Activated T-helper 1 cell treated with anti-CD3 and anti-CD28 coated beads, Interleukin-2, amount 50 U/mL, for 16 hours (primary cell): ENCODE measurements at places on chromosomes 4 and X.
A peak's percentile ranks its signal among the peaks of the same experiment; 100 is the strongest.

GRCh38 chrX:68686097-68686977, 38.9 kb downstream of the STARD8 start:
- no peak for DNase-seq

GRCh38 chr4:38139187-38139586, 179.0 kb downstream of the PTTG2 start:
- DNase-seq, result no peak

DNA sequence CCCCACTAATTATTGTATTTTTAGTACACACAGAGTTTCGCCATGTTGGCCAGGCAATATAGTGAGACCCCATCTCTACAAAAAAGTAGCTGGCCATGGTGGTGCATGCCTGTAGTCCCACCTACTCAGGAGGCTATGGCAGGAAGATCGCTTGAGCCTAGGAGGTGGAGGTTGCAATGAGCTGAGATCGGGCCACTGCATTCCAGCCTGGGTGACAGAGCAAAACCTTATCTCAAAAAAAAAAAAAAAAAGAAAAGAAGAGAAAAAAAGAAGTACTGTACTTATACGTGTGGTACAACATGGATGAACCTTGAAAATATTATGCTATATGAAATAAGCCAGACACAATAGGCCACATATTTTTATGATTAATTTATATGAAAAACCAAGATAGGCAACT, 9.9 kb upstream of the WDR45 start:
- DNase-seq, result no peak

- DNase-seq, result no peak
These were observed 160.2 kb downstream of the SOWAHB start for GRCh38 chr4:76737771-76738085.

GRCh38 chr4:89363786-89364185, 56.2 kb upstream of the GPRIN3 start:
- no peak for DNase-seq

- DNase-seq, result no peak
These were observed 48.6 kb downstream of the MAGEA9 start for GRCh38 chrX:149830192-149830873.

DNA sequence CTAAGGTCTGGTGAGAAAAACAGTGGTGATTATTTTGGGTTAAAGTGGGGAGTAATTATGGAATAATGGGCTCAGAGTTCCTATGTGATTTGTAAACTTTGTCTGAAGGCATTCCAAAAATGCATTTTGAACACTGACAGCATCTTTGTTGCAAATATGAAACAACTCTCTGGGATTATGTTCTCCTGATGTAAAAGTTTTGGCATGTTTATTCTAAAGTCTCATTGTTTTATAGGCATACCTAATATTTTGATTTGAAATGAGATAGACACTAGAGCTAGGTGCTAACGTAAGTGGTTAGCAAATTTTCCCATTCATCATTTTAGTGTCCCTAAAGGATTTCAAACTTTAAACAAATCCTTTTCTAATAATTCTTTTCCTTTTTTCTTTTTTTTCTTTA, 140.9 kb upstream of the ANXA3 start:
- no peak for DNase-seq

GRCh38 chrX:86295293-86295692, 147.0 kb downstream of the DACH2 start:
- DNase-seq, result no peak

GRCh38 chrX:68571610-68572311, 72.9 kb downstream of the YIPF6 start:
- DNase-seq, result no peak

GRCh38 chr4:5724377-5724776, 13.4 kb downstream of the EVC start:
- no peak for DNase-seq

DNA sequence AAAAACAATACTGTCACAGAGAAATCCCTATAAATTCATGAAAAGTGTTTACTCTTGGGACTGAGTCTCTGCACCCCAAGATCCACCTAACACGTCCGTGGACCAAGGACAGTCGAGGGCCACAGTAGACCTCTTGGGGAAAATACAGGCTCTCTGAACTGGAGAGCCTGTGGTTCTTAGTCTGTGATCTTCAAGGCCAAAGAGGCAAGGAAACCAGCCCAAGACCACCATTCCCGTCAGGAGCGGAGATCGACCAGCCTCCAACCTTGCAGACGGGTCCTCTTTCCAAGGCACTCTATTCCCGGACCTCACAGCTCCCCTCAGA, 1.6 kb upstream of the APBB2 start:
- no peak for DNase-seq

DNA sequence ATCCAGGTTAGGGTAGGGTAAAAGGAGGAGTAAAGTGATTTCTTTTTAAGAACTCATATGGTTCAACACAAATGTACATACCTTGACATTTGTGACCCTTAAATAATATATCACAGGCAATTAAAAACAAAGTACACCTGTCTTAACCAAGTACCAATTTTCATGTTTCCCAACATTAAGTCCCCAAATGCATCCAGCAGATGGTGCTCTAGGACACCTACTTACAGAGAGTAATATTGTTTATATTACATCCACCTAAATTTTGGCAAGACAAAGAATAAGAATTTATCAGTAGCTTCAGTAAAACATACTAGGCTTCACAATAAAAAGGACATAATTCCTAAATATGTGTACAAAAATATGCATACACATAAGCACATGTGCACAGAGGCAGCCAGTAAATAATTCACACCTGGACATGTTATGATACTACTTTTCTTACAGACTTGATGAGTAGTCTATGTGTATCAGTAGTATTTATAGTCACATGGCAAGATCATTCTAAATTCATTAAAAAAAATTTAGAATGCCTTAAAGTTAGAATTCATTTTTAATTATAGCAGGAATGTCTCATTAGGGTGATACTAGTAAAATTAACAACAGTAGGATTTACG, 219.7 kb downstream of the DCLK2 start:
- no peak for DNase-seq

DNA sequence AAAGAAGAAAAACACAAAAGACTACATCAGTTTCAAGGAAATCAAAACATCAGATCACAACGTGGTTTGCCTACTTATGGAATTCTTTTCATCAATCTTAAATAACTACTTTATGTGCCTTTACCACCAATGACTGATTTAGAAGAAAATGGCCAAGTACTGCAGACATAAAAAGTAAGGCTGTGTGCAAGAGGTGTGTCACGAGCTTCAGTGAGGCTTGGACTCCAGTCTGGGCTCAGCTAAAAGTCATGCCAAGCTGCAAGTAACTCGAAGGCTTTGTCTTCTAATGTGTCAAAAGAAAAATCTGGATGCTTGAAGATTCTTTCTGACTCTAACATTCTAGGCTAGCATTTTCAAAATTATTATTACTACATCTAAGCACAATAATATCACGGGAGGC, 17.0 kb downstream of the PRSS12 start:
- DNase-seq, result no peak

DNA sequence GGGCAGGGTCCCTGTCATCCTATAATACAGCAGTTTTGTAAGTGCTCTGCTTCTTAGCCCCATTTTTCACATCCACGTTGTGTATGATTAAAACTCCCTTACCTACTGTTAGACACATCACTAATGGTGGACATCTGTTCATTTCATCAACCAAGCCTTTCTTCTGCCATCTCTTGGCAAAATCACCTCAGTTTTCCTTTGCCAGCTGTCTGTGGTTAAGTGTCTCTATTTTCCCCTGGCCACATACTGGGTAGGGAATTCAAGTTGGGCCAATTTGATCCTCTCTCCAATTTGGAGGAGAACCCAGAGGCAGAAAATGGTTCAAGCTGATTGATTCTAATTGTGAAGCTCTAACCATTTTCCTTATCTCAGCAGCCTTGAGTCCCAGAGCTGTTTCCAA, 436.1 kb downstream of the PCDH7 start:
- no peak for DNase-seq

DNA sequence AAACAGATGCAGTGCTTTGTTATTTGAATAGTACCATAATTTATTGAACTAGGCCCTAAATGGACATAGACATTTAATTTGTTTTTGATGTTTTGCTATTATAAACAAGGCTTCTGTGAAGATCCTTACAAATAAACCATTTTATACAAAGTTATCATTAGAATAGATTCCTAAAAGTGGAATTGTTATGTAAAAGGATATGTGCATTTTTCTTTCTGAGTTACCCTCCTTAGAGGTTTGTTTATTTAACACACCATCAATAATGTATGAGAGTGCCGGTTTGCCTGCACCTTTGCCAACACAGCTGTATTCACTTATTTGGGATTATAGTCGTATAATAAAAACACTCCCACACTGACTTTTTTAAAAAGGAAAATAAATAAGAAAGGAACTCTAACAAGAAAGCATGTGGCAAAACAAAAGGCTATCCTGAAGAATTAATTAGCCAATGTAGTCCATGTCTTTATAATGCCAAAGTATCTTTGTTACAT, 84.8 kb downstream of the PAK3 start:
- DNase-seq, result no peak

DNA sequence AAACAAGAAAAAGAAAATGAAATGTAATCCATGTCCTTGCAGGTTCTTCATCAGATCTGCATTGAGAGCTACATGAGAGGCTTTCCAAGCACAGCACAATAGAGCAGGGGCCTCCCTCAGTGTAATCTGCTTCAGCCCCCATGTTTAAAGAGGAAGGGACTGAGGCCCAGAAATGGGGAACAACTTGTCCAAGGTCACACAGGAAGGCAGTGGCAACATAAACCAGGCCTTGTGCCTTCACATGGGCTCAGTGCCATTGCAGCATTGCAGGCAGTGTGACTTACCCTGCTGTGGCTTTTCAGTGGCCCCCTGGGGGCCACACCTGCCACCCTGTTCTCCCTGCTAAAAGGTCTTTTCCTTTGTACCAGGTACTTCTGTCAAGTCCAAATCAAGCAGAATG, 20.9 kb upstream of the CD99L2 start:
- DNase-seq, result no peak

DNA sequence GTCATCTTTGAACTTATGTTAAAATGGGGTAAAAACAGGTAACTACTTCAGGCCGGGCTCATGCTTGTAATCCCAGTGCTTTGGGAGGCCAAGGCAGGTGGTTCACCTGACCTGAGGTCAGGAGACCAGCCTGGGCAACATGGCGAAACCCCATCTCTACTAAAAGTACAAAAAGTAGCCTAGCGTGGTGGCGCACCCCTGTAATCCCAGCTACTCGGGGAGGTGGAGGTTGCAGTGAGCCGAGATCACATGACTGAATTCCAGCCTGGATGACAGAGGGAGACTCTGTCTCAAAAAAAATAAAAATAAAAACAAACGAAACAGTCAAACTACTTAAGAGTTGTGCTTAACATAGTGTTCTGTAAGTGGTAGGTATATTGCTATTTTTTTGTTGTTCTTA, 2.5 kb downstream of the DDX3X start:
- no peak for DNase-seq

GRCh38 chr4:15778289-15779241, at the start of gene CD38:
TSS of gene CD38 (plus strand) at chr4:15778328. CDS start at chr4:15778415, 87 bp downstream.
- peak; percentile 21 for DNase-seq

GRCh38 chrX:13761606-13762414, 27.3 kb downstream of the OFD1 start:
- DNase-seq, result no peak

DNA sequence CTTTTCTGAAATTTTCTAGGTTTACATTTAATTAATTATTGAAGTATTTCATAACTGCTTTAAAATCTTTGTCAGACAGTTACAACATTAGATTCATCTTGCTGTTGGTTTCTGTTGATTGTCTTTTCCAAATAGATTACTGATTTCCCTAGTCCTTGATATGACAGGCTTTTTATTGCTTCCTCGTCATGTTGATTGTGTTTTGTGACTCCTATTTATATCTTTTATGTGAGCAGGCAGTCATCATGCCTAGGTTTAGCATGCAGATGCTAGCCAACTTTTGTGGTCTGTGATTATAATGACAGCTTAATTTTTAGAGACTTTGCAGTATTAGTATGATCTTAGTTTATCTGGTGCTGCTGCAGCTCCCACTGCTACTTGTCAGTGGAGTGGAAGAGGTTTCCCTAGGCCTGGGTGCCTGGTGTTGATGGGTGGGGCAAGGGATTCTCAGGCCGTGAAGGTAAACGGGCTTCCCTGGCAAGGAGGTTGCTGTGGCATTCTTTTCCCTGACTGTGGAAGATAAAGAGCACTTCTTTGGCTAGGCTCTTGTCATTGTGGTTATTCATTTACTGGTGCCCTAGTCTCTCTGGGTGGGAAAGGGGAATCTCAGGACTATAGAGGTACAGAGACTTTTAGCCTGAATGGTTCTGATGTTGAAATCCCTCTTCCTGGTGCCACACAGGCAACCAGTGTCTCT, 65.7 kb downstream of the SERPINA7 start:
- no peak for DNase-seq

- no peak for DNase-seq
These were observed 45.4 kb downstream of the ZCCHC13 start for GRCh38 chrX:74349387-74349786.

DNA sequence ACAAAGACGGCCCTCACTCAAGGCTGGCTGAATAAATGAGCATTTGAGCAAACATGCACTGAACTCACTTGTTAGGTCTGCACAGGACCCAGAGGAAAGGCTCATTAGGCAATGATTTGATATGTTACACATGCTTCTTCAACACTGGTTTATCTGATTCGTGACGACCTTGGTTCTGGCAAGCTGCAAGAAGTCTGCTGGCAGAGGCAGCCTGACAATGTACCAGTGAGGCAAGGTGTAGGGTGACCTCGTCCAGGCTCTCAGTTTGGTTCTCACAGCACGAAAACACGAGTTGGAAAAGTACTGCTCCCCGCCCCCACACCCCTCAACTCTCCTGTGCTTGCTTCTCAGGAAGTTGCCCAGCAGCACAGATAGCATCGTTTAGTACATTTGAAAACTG, 63.1 kb upstream of the CITED1 start:
- no peak for DNase-seq

- no peak for DNase-seq
These were observed 73.7 kb downstream of the ELOVL6 start for GRCh38 chr4:110124711-110125110.

DNA sequence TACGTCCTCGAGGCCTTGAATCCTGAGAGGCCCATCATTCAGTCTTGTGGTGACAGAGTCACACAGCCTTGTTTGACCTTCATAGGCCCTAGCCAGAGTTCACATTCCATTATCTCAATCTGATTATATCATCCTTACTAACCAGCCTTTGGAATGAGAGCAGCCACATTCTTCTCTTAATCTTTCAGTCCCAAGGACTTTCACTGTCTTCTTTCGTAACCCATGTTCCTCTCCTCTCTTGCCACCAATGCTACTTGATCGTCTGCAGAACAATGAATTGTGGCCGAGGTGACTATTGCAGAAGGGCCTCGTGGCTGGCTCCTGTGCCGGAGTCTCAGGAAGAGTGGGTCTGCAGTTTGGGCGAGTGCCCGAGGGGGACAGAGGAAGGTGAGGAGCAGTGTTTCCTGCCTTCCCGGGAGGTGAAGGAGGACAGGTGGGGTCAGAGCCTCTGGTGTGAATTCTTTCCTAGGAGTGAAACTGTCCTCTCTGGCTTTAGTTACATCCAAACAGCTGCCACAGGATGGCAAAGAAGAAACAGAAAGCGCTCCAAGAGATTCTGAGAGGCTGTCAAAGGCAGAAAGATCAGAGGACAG, 94.6 kb downstream of the LIMCH1 start:
- no peak for DNase-seq

- no peak for DNase-seq
These were observed 123.6 kb upstream of the NR3C2 start for GRCh38 chr4:148565801-148566200.
